ENCODE measurements at places on chromosomes 6 and 20.

- DNase-seq: no peak
These were observed 441.9 kb upstream of the ID4 start for GRCh38 chr6:19395316-19395715.

DNA sequence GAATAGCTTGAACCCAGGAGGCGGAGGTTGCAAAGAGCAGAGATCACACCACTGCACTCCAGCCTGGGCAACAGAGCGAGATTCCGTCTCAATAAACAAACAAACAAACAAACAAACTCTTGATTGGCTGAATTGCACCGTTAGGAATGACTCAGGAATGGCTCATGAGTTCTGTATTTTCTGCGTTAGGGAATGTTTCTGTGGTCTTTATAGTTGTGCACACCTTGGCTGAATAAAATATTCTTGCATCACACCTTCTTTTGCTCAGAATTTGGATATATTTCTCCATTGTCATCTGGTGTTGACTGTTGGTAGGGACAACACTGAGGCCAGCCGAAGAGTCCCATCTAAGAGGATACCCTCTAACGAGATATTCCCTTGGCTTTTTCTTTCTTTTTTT is 19.6 kb upstream of the PI16 start:
- no peak for DNase-seq

DNA sequence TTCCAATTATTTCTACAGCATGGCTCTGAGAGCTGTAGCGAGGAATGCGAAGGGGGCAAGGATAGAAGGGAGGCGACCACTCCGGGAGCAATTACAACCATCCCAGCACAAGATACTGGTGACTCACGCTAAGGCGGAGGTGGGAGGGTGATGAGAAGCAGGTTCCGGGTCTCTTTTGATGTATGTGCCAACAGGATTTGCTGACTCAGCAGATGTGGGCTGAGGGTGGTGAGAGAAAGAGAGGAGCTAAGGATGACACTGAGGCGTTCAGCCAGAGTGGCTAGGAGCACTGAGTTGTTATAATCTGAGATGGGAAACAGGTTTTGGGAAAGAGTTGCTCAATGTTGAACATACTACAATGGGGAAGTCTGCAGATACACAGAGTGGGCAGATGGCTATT is 9.3 kb upstream of the TXNDC5 start:
- DNase-seq: no peak

GRCh38 chr6:11236076-11236750 is 3.7 kb upstream of the NEDD9 start:
- DNase-seq: no peak

- DNase-seq: no peak
These were observed 42.8 kb downstream of the MAP3K5 start for GRCh38 chr6:136749359-136749997.

GRCh38 chr6:17900011-17900410 is 87.4 kb downstream of the KIF13A start:
- no peak for DNase-seq

DNA sequence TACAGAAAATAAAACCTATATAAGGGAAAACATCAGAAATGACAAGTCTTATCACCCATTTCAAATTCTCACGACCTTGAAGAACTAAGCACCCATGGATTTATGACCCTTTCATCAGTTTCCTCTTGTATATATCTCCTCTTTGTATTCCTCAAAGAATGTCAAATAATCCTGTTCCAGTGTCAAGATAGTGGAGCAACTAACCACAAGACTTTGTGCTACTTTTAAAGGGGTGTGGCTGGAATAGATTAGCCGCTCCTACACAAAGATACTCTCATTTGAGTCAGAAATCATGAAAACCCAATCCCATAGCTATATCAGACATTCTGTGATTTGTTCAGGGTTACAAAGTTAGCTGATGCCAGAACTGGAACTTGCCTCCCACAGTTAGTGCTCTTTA is 6.6 kb downstream of the REPS1 start:
- no peak for DNase-seq

Measured in GF-D8 (cell line).